ENCODE measurements at places on chromosomes 6 and 20. TPM values are rescaled to one million over a fixed set of nuclear protein-coding genes. Genes with fewer than 3 reads are reported as not detected.

The SEMG1 gene
- total RNA-seq = not detected

The PROCR gene
- not detected for total RNA-seq

The SLC17A3 gene
- total RNA-seq = not detected

The PTCRA gene
- not detected for total RNA-seq

The RAET1L gene
- not detected for total RNA-seq

DNA sequence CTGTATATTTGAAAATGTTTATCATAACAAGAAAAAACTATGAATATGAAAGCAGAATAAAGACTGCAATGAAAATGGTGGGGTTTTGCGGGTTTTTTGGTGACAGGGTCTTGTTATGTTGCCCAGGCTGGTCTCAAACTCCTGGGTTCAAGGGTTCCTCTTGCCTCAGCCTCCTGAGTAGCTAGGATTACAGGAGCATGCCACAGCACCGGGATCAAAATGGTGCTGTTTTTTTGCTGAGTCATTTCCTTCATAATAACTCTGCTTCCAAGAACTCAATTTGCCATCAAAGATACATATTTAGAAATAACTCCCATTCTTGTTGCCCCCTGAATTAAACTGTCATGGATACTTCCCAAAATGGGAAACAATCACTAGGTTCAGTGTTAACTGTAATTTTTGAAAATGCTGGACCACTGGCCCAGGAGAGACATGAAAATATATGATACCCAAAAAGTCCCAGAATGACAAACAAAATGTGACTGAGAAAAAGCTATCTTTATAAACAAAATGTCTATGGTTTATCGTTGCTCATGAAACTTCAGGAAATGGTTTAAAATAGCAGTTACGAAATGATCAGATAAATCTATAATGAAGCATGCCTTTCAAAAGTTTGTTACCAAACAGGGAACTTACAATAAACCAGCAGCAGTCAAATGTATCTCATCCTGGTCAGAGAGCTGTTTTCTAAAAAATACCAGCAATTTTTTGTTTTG is 32.2 kb downstream of the ILRUN start:
- DNase-seq = no peak

DNA sequence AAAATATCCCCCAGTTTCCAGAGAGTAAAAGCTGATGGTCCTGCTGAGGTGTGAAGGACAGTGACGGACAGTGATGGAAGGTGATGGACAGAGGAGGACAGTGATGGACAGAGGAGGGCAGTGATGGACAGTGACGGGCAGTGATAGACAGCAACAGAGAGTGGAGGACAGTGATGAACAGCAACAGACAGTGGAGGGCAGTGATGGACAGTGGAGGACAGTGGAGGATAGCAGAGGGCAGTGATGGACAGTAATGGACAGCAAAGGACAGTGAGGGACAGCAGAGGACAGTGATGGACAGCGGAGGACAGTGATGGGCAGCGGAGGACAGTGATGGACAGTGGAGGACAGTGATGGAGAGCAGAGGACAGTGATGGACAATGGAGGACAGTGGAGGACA is 2.7 kb upstream of the NKAIN4 start:
- DNase-seq = no peak

DNA sequence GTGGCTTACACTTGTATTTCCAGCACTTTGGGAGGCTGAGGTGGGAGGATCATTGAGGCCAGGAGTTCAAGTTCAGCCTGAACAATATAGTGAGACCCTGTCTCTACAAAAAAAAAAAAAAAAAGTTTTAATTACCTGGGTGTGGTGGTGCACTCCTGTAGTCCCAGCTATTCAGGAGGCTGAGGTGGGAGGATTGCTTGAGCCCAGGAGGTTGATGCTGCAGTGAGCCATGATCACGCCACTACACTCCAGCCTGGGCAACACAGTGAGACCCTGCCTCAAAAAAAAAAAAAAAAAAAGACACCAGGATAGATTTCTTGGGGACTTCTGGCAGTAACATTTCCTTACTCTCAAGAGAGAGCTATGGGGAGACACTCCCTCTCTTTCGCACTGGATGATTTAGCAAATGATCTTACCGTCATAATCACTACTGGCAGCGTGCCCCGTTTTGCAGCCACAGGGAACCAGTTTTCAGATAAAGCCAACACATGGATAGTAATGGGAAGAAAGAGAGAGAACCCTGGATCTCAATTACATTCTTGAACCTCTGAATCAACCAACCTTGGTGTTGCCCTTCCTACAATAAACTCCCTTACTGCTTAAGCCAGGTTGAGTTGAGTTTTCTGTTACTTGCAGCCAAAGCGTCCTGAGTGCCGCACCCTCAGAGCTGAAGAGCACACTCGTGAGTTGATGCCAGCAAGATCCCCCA is 18.1 kb upstream of the PTPN1 start:
- DNase-seq = no peak

- DNase-seq = no peak
These were observed 367.3 kb upstream of the EPHA7 start for GRCh38 chr6:93786474-93787330.

DNA sequence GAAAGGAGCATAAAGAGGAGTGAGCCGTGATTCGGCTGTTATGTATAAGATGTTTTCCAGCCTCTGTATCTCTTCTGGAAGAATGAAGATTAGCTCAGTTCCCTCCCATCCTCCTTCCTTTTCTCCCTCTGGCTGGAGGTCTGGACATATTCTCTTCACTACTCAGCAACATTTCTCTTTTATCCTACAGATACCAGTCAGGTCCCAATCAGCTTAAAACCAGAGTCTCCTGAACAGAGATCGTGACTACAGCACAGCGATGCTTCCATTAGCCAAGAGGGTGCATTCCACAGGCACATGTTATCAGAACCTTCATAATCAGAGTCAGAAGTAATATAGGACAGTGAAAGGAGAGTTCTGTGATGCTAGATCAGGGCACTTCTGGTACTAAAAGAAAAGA is 133.9 kb upstream of the SOX4 start:
- DNase-seq = no peak

- no peak for DNase-seq
These were observed 35.2 kb downstream of the HMGCLL1 start for GRCh38 chr6:55543633-55544309.

DNA sequence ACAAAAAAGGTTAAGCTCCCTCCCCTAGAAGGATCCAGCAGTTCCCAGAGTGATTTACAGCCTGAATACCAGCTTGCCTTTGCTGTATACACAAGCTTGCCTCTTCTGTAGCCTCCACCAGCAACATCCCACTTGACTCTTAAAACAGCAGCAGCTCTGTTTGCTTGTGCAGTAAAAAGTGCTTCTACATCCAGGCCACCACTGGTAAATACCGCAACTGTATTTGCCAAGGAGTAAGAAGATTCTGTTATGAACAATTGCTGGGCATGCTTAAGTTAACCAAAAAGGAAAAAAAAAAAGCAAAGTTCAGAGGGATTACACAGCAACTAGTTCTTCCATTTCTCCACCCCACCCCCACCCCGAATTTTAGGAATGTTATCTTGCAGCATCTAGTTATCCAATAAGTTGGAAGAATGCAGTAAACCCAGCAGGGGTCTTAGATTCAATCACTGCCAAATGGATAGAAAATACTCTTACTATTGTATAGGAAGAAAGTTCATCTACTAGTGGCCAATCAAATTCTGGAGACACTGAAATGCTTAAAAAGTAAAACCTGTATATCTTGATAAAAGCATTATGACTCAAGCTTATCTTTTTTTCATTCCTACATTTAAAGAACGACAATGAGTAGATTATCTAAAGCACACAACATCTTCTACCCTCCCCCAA is 4.8 kb downstream of the SALL4 start:
- DNase-seq = no peak

- no peak for DNase-seq
These were observed 80.5 kb downstream of the PRSS35 start for GRCh38 chr6:83592770-83593394.

- no peak for DNase-seq
These were observed at the start of gene DLL1 for GRCh38 chr6:170290296-170291128. Gene DLL1 (minus strand): TSS chr6:170291078. CDS start chr6:170290139, 939 bp downstream.

DNA sequence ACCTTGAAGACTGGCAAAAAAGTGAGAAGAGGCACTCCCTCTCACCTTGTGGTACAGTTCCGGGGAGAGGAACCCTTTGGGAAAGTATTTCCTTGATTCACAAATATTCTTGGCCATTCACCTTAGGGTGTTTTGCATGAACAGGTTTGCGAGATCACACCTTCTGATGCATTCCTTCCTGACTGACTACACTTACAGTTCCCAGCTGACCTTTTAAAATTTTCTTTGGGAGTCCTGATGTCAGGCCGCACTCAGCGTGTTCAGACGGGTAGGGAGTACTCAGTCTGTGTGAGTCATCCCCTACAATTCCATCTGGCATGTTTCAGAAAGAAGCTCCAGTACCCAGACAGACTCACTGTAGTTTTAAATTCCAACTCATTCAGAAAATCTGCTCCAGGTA is 1.7 kb downstream of the ADGRF4 start:
- DNase-seq = no peak

DNA sequence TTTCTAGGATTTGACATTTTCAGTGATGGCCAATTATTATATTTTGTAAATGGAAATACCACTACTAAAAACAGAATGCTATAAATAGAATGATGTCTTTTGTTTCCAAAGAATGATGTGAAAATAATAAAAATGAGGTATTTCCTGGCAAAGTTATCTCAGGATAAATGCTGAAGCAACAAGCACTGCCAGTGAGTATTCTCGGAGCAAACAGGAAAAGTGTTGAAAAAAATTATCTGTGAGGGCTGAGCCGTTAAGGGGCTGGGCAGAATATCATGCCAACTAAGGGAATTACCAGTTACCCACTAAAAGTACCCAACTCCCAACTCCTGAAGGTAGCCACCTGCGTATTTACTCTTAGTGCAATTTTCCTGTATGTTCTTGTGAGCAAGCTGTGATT is 23.6 kb upstream of the SCAF8 start:
- no peak for DNase-seq

- DNase-seq = no peak
These were observed 158.5 kb downstream of the PHACTR1 start for GRCh38 chr6:12875051-12875450.

DNA sequence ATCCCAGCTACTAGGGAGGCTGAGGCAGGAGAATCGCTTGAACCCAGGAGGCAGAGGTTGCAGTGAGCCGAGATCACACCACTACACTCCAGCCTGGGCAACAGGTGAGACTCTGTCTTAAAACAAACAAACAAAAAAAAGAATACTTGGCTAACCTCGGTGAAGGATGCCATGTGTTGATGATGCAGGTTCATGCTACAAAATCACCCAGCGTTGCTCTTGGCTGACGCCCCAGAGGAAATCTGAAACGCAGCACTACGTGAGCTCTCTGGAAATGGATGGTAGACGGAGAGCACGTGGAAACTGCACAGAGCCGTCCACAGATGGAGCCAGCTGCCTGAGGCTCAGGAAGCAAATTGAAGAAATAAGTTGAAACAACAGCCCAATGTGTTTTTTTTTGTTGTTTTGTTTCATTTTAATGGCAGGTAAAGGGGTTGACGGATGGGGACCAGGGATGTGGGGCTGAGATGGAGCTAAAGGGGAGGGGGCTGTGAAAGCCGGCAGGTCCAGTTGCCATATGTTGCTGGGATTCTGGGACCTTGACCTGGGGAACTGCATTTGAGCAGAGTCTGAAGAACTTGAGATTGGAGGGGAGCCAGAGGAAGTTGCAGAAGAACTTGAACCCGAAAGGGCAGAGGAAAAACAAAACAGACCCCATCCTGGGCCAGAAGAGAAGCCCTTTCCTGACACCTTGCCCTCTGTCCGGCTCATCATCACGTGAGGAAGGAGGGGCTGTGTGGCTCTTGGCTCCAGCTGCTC is 12.8 kb upstream of the MANBAL start:
- peak; percentile 20 for DNase-seq

GRCh38 chr20:45583502-45583901 is 4.4 kb upstream of the WFDC8 start:
- DNase-seq = no peak

GRCh38 chr20:24147961-24148360 is 159.4 kb upstream of the GGTLC1 start:
- no peak for DNase-seq

DNA sequence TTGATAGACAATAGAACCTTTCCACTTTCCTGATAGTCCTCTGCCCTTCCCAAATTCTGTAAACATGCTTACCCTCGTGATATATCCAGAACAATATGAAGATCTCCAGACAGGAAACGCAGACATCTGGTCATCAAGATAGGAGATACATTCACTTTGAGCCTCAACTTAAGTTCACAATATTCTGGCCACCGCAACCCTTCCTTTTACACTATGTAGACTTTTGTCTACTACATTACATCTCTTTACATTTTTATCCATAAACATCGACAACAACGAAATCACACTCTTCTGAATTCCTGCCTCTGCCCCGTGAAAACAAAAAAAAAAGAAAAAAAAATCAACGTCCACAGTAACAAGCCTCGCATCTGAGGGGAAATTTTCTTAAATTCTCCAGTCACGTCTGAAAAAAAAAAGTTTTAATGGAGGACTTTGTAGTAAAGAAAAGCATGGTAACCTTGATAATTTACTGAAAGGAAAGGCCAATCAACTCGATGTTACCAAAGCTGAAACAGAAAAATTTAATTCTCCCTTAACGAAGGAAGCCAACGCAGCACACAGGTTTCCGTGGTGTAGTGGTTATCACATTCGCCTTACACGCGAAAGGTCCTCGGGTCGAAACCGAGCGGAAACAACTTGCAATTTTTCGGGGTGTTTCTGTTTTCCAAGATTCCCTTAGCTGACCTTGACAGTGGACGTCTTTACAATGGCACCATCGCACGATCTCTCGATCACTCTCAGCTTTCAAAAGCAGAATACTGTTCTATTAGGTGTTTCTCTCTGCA is 21.8 kb downstream of the POM121L2 start:
- DNase-seq = no peak

GRCh38 chr20:51608061-51608460 is 65.5 kb upstream of the NFATC2 start:
- DNase-seq = no peak

- DNase-seq = no peak
These were observed 809.6 kb downstream of the TENT5A start for GRCh38 chr6:80942911-80943310.

Measured in naive thymus-derived CD4-positive, alpha-beta T cell (primary cell).